ENCODE measurements at places on chromosomes 16 and 17. TPM values are rescaled to one million over a fixed set of nuclear protein-coding genes. Genes with fewer than 3 reads are reported as not detected.

DNA sequence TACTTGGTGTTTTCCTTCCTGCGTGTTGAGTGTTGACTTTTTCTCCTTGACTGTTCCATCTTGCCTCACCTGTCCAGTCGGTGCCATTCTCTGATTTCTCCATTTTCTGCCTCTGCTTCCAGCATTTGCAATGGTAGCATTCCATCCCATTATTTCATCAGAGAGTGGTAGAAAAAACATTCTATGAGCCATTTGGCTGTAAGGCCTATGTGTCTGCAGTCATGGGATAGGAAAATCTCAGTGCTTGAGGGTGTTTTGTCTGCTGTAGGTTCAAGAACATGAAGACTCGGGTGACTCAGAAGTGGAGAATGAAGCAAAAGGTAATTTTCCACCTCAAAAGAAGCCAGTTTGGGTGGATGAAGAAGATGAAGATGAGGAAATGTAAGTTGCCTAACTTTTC, 2.7 kb downstream of the UTP18 start:
- peaks cover 59% of the 10 kb centered on the region for H3K36me3 ChIP-seq
- H3K27ac ChIP-seq, result peak overlapping the region; percentile 73
- peaks cover 40% of the 10 kb centered on the region for H3K4me1 ChIP-seq
- no peaks in the 10 kb centered on the region for H3K27me3 ChIP-seq
- H3K4me3 ChIP-seq, result peak overlapping the region; percentile 72
- DNase-seq, result no peak

DNA sequence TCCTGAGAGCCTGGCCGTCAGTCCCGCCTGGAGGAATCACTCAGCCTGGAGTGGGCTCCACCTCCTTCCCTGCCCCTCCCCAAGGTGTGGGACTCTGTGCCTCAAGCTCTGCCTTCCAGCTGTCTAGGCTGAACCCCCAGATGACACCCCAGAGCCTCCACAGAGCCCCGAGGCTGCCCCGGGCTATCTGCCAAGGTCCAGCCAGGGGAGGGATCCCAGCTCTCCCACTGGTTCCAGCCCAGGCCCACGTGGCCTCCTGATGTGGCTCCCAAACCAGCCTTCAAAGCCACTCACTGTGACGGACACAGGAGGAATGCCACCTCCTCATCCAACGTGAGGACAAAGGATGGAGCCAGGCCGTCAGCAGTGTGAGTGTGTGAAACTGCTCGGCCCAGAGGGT, 45.6 kb upstream of the ENPP7 start:
- no peaks in the 10 kb centered on the region for H3K36me3 ChIP-seq
- no peaks in the 10 kb centered on the region for H3K27me3 ChIP-seq
- DNase-seq, result no peak
- no peak overlapping the region for H3K27ac ChIP-seq

- DNase-seq, result no peak
- H3K4me3 ChIP-seq, result no peak overlapping the region
- no peaks in the 10 kb centered on the region for H3K27me3 ChIP-seq
These were observed 716.6 kb upstream of the CDH8 start for GRCh38 chr16:62752854-62753253.

- H3K27ac ChIP-seq, result no peak overlapping the region
- no peak overlapping the region for H3K4me3 ChIP-seq
- H3K4me1 ChIP-seq, result peaks cover 9% of the 10 kb centered on the region
- peaks cover 35% of the 10 kb centered on the region for H3K36me3 ChIP-seq
These were observed 2.8 kb upstream of the RAPGEFL1 start for GRCh38 chr17:40174514-40174913.

GRCh38 chr16:1102921-1103635, 7.0 kb upstream of the C1QTNF8 start:
- H3K4me3 ChIP-seq, result no peak overlapping the region
- no peak overlapping the region for H3K27ac ChIP-seq
- H3K36me3 ChIP-seq, result no peaks in the 10 kb centered on the region
- peak; percentile 93 for DNase-seq
- H3K27me3 ChIP-seq, result no peaks in the 10 kb centered on the region

DNA sequence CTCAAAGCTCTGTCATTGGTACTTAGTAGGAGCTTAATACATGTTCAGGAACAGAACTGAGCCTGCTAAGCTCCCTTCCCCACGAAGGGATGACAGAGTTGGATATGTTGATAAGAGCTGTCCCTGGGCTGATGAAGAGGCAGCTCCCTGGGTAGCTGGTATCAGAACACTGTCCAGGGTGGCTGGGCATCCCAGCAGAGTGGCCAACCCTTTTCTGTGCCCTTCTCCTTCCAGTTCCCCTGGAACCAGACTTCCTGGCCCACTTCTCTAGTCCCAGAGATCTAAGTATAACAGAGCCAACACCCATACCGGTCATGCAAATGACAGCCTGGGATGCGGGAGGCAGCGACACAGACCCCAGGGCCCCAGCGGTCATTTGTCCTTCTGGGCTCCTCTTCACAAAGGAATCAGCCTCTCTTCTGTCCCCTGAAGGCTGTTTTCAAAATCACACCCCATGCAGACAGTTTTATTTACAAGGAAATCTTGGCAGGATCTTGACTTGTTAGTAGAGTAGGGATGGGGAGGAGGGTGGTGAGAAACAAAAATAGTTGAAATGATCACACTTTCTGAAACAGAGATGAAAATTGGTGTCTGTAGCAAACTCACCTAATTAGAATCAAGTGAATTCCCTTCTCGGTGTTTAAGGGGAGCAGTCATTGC, 1.4 kb upstream of the RHBDL3 start:
- no peak for DNase-seq
- H3K27me3 ChIP-seq, result peaks cover 75% of the 10 kb centered on the region
- H3K36me3 ChIP-seq, result no peaks in the 10 kb centered on the region
- H3K27ac ChIP-seq, result no peak overlapping the region

GRCh38 chr17:81371910-81372760, 23.1 kb upstream of the BAHCC1 start:
- no peak overlapping the region for H3K4me3 ChIP-seq
- H3K27me3 ChIP-seq, result no peaks in the 10 kb centered on the region
- no peaks in the 10 kb centered on the region for H3K36me3 ChIP-seq
- no peak for DNase-seq
- H3K27ac ChIP-seq, result no peak overlapping the region

GRCh38 chr16:76409706-76410105, 132.5 kb downstream of the CNTNAP4 start:
- no peaks in the 10 kb centered on the region for H3K4me1 ChIP-seq
- no peaks in the 10 kb centered on the region for H3K27me3 ChIP-seq
- H3K4me3 ChIP-seq, result no peak overlapping the region
- H3K27ac ChIP-seq, result no peak overlapping the region
- DNase-seq, result no peak

DNA sequence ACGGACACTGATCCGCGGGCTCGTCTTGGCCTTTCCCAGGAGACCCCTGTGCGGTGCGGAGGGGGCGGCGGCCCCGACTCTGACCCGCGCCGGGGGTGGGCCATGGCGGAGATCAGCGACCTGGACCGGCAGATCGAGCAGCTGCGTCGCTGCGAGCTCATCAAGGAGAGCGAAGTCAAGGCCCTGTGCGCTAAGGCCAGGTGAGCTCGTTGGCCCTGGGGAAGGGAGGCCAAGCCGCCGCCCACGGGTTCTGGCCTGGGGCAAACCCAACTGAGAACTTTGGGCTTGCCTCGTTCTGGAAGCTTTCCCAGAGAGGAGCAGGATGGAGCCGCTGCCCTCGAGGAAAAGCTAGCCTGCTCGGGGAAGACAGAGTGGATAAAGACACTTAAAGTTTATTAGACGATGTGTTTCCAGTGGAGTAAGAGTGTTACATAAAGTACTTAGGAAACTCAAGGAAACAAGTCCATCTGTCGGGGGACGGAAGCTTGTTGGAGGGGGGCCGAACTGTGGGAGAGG, 540 bp downstream of the PPP4C start:
- peak overlapping the region; percentile 91 for H3K4me3 ChIP-seq
- peak; percentile 76 for DNase-seq

DNA sequence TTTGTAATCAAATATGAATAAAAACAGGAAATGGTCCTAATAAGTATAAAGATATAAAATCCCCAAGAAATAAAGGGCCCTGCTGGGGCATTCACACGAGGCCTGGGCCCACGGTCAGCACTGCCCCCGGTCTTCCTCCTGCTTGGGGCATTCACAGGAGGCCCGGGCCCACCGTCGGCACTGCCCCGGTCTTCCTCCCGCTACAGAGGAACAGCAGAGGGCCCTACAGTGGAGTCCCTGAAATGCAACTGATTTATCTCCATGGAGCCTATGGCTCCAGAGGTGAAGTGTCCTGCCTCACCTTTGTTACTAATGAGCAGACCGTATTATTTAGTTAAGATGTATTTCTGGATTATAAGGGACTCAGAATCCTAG, 46.5 kb downstream of the MAP1LC3B start:
- H3K4me1 ChIP-seq, result peaks cover 15% of the 10 kb centered on the region
- no peak overlapping the region for H3K4me3 ChIP-seq
- peaks cover 3% of the 10 kb centered on the region for H3K36me3 ChIP-seq
- peaks cover 2% of the 10 kb centered on the region for H3K27me3 ChIP-seq
- no peak for DNase-seq

- H3K4me1 ChIP-seq, result peaks cover 43% of the 10 kb centered on the region
- no peak overlapping the region for H3K4me3 ChIP-seq
- no peak for DNase-seq
- H3K36me3 ChIP-seq, result peaks cover 37% of the 10 kb centered on the region
- no peaks in the 10 kb centered on the region for H3K27me3 ChIP-seq
These were observed 45.4 kb downstream of the NFATC3 start for GRCh38 chr16:68130520-68130919.

- H3K27ac ChIP-seq, result peak overlapping the region; percentile 100
- peaks cover 66% of the 10 kb centered on the region for H3K4me1 ChIP-seq
- peaks cover 10% of the 10 kb centered on the region for H3K36me3 ChIP-seq
- H3K4me3 ChIP-seq, result peak overlapping the region; percentile 26
These were observed 66.6 kb upstream of the RPH3AL start for GRCh38 chr17:419073-419735.

- no peaks in the 10 kb centered on the region for H3K36me3 ChIP-seq
- H3K4me1 ChIP-seq, result peaks cover 10% of the 10 kb centered on the region
- H3K27ac ChIP-seq, result no peak overlapping the region
- peaks cover 19% of the 10 kb centered on the region for H3K27me3 ChIP-seq
- DNase-seq, result no peak
These were observed 26.5 kb upstream of the PPM1D start for GRCh38 chr17:60573236-60574051.

DNA sequence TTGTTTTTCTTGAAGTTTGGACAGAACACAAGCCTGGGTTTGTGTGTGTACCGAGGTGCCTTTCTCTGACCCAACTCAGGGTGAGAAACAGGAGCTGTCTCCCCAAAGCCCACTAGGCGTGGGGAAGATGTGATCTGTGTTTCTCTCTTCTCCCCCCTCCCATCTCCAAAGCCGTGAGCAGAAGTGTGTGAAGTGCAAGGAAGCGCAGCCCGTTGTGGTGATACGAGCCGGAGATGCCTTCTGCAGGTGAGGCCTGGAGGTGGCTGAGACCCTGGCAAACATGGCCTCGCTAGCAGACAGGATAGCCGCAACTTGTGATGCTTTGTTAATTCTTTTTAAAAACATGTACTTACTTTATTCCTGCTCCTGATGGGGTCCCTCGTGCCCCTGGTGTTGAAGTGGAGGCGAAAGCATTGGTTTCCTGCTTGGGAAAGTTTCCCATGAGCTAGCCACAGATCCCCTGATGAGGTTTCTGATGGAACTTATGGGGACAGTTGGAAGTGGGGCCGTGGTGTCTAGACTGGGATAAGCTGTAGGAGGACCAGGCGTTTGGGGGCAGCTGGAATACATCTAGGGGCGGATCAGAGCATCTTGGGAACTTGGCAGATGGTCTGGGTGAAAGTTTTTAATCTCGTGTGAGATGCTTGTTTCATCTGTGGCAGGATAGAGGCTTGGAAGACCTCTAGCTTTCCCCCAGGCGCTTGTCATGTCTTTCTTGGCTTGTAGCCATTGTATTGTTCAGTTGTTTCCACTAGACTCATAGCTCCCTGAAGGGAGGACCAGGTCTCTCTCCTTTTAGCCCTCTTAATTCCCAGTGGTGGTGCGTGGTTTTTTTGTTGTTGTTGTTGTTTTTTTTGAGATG, 893 bp downstream of the CTU2 start:
- no peak for DNase-seq
- H3K4me1 ChIP-seq, result peaks cover 34% of the 10 kb centered on the region
- H3K36me3 ChIP-seq, result peaks cover 12% of the 10 kb centered on the region
- peak overlapping the region; percentile 81 for H3K27ac ChIP-seq
- H3K4me3 ChIP-seq, result peak overlapping the region; percentile 88
- H3K27me3 ChIP-seq, result no peaks in the 10 kb centered on the region

DNA sequence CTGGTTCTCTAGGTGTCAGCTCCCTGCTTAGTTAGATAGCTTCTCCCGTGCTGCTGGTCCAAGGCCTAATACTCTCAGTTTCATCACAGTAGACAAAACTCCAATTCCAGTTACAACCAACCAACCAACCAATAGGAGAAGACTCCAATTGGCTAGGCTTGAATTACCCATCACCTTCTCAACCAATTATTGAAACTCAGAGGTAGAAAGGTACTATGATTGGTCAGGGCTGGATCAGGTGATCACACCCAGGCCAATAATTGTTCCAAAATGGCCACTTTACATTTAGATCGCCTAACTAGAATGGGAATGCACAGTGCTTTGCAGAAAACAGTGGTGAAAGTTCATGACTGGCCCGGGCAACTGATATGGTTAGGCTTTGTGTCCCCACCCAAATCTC, 49.5 kb upstream of the CRHR1 start:
- peaks cover 13% of the 10 kb centered on the region for H3K27me3 ChIP-seq
- no peak overlapping the region for H3K4me3 ChIP-seq
- no peak overlapping the region for H3K27ac ChIP-seq
- H3K4me1 ChIP-seq, result no peaks in the 10 kb centered on the region
- no peaks in the 10 kb centered on the region for H3K36me3 ChIP-seq
- no peak for DNase-seq

DNA sequence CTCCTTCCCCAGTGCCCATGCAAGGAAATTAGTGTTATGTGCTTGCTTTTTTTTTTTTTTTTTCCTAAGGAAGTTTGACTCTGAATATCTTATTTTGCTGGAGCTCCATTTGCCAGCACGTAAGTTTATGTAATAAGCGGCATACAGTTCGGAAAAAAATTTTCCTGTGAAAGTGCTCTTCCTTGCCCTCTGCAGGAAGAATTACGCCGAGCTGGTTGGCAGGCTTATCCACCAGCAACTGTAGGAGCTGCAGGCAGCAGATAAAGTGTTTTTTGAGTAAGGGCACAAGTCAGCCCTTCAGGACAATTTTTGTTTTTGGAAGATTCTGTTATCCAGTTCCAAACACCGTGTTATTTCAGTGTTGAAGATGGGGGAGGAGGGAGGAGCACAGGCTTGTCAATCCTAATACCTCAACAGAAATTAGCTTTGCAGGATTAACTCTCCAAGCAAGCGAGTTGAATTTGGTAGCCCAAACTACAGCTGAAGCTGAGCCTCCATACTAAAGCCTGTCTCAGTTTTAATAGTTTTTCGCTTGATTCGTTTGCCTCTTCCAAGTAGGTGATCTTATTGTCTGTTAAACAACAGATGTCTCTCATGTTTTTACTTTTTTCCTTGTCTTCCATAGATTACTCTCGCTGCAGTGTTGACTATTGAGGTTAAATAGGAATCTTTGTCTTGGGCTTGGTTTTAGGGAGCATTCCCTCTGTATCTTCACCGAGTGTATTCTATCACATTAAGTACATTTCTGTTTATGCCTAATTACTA, 1.1 kb downstream of the SPECC1 start:
- DNase-seq, result no peak
- H3K36me3 ChIP-seq, result peaks cover 2% of the 10 kb centered on the region
- no peak overlapping the region for H3K27ac ChIP-seq
- H3K4me1 ChIP-seq, result peaks cover 9% of the 10 kb centered on the region
- peaks cover 60% of the 10 kb centered on the region for H3K27me3 ChIP-seq

TBC1D3C gene
- not detected for total RNA-seq

MYO1D gene
- total RNA-seq, result 12.9 TPM

TLCD2 gene
- 0.14 TPM for total RNA-seq

CEP295NL gene
- total RNA-seq, result 0.56 TPM

DPEP3 gene
- not detected for total RNA-seq

BCAR1 gene
- 0.50 TPM for total RNA-seq
